Stimulated activated CD8-positive, alpha-beta memory T cell treated with anti-CD3 and anti-CD28 coated beads, Interleukin-4, amount 100 ng/mL, for 1 hour (primary cell): ENCODE measurements at places on chromosomes 7 and 10.

DNA sequence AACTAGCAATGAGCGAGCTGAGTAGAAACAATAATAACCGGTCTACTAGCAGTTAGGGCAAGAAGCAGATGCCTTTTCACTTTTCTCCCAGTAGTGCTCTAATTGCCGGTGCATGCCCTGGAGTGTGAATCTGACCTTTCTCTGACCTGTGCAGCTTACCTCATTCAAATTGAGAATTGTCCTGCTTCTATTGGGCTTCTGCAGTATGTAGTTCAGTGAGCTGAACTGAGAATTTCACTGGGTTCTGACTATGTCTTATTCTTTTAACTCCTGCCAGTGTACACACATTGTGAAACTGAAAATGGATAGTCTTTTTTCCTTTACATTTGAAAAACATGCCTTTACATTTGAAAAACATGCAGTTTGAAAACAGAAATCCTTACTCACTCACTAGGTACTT, 157.9 kb upstream of the GRM3 start:
- no peak for DNase-seq

GRCh38 chr7:106659166-106659962, 1.6 kb downstream of the CCDC71L start:
- no peak for DNase-seq

DNA sequence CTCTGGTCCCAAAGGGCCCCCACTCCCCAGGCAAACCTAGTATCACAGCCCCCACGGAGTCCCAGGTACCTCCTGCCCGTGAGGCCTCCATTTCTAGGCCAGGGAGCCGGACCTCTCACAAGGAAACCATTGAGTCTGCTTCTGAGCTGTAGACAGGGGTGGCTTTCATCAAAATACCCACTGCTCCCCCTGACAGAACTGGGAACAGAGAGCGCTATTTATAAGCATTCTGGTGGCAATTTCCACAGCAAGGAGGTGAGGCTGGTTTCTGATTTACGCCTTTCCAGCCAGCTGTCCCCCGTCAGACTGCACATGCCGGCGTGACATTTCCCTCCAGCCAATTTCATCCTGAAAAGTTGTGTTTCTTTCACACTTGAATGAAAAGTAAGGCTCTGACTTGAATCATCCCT, 407.5 kb upstream of the PRKCQ start:
- no peak for DNase-seq

DNA sequence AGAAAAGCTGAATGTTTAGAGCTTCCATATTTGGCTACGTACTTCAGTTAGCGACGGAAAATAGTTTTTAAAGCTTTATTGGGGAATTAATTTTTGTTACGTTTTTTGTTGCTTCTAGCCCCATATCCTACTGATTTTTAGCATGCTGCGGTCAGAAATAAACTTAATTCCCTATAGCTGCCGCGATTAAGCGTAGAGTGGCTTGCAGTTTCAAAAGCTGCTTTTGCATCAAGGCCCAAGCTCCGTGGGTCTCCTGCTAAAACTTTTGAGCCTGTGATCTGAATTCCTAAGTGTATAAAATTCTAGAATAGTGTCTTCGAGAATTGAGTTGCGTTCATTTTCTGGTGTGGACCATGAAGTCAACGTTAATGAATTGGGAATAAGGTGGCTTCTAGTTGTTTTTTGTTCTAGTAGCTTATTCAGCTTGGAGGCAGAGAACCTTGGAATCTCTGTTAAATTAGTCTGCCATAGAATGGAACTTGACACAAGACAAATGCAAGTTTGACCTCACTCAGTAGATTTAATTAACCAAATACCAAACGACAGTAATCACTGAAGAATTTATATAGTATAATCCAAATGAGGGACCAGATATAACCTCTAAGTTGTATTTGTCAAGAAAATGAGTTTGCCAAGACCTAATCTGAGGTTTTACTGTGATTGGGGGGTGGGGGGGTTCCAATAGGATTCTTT, 977 bp downstream of the CALU start:
- DNase-seq = no peak

DNA sequence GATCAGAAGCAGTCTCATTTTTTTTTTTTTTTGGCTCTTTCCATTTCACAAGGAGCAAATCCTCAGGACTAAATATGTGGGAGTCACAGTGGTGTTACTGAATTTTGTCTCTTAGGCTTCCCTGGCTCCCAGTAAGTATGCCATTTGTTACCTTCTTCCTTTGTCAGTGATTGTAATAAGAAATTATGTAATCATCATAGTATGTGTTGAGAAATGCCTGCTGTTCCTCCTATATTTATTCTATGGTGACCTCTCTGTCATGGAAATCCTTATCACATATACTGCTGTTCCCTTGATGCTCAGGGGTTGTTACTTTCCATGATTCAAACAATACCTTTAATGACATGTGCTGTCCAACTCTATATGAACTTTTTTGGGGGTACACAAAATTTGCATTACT, 4.8 kb upstream of the OR9A4 start:
- no peak for DNase-seq

GRCh38 chr10:79479283-79479909, 32.9 kb upstream of the EIF5AL1 start:
- DNase-seq = no peak

DNA sequence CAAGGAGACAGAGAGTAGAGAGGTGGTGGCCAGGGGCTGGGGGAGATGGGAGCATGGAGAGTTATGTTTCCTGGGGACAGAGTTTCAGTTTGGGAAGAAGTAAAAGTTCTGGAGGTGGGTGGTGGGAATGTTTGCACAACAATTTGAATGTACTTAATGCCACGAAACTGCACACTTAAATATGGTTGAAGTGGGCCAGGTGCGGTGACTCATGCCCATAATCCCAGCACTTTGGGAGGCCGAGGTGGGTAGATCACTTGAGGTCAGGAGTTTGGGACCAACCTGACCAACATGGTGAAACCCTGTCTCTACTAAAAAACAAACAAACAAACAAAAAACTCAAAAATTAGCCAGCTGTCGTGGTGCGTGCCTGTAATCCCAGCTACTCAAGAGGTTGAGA, 137.2 kb downstream of the PFKFB3 start:
- no peak for DNase-seq

DNA sequence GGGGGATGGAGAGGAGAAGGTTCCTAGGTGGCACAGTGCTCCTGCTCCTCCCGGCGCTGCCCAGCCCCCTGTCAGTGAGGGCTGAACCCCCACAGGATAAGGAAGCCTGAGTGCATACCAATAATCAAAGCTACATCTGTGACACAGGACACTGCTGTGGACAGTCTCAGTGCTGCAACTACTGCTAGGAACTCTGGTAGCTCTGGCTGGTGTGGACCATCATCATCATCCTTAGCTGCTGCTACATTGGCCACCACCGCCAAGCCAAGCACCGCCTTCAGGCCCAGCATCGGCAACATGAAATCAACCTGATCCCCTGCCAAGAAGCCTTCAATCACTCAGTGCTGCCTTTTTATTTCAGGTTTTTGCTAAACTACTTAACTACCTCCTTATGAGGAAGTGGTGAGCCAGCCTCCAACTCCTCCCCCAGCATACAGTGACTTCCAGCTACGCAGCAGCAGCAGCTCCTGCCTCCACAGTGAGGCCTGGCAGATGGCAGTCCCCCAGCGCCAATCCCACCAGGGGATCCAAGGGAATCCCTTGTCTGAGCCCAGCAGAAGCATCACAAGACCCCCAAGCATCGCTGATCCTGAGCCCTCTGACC, 32.1 kb upstream of the SLC26A4 start:
- DNase-seq = no peak
